ENCODE measurements at places on chromosomes 16 and 17. TPM values are rescaled to one million over a fixed set of nuclear protein-coding genes. Genes with fewer than 3 reads are reported as not detected.
A peak's percentile ranks its signal among the peaks of the same experiment; 100 is the strongest.

Gene GLTPD2
- not detected for total RNA-seq

Gene ZNF385C
- not detected for total RNA-seq

Gene NR1D1
- 16.4 TPM for total RNA-seq

Gene SP6
- 0.29 TPM for total RNA-seq

Gene RAP1GAP2
- total RNA-seq = 62.1 TPM

DNA sequence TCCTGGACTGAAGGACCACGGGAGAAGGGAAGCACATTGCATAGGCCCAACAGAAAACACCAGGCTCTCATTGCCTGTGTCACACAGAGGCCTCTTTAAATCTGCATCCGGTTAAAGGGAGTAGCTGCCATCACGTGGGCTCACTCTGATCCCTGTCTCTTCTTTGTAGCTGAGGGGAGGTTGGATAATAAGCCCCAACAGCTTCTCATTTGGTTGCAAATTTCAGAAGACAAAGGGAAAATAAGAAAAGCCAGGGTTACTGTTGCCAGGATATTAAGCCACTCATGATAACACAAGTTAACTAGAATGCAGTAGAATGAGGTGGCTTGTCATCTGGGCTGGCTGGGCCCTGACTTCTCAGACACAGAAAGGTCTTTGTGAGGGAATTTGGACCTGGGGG is 325.1 kb upstream of the ERCC4 start:
- DNase-seq = no peak

DNA sequence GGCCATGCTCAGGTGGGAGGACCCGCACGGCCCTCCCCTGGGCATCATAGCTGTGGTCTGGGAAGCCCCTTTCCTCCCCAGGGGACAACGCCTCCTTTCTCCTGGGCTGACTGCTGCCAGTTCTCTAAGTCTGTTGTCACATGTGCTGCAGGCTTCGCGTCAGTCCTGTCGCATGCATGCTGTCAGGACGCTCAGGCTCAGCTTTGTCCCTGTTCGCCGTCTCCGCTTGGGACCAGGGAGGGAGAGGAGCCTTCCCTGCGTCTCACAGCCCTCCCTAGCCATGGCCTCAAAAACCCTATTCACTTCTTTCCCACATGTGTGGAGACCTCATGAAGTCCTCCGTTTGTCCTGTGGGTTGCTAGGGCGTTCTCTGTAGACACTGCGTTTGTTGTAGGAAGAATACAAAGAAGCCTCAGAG is 21.4 kb downstream of the LDHD start:
- no peak for DNase-seq

DNA sequence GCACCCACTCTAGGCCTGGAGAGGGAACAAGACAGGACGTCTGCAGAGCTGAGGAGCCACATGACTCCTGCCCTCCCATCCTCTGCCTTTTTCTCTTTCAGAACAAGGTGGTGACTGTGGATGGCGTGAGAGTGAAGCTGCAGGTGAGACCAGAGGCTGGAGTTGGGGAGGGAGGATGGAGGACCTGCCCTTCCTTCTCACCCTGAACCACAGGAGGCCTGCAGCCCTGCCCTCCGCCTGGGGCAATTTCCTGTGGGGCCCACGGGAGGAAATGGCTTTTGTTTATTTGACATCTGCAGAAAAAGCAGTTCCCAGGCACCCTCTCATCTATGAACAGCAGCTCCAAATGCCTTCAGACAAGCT is 5.1 kb downstream of the RAB37 start:
- no peak for DNase-seq

DNA sequence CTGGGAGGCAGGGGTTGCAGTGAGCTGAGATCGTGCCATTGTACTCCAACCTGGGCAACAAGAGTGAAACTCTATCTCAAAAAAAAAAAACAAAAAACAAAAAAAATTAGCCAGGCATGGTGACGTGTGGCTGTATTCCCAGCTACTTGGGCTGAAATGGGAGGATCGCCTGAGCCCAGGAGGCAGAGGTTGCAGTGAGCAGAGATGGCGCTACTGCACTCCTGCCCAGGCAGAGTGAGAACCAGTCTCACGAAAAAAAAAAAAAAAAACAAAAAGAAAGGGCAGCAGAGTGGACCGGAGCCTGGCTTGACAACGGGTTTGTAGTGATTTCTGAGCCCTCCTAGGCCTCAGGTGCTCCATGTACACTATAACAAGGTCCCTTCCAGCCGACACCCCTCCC is 33.1 kb downstream of the PEMT start:
- peak; percentile 6 for DNase-seq

DNA sequence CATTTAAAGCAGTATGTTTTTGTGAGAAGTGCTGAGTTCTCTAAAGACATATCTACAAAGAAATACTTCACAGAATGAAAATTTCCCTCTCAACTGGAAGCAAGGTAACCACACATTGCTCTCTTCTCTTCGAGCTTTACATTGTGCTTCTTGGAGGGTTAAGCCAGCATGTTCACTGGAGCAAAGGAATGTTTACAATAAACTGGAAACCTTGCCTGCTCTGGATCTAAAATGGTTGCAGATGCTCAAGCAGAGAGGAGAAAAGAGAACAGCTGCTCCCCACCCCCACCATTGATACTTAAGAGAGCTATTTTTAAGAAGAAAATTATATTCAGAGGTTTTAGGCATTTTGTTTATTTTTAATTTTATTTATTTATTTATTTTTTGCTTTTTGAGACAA is 213.1 kb downstream of the CEP112 start:
- no peak for DNase-seq

DNA sequence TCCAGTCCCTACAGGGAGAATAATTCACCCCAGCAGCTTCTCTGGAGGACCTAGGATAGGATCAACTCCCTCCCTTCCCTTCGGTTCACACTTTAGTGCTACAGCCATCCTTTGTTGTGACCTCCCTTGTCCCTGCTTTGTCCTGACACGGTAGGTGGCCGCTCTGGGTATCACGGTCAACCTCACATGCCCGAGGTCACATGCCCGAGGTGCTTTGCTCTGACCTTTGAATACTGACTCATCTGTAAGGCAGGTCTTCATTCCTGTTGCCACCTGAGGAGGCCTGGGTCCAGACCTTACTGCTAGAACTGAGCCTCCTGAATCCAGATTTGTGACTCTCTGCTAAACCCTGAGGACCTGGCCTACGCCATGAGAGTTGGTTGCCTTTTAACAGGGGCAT is 19.7 kb downstream of the ALKBH5 start:
- no peak for DNase-seq

DNA sequence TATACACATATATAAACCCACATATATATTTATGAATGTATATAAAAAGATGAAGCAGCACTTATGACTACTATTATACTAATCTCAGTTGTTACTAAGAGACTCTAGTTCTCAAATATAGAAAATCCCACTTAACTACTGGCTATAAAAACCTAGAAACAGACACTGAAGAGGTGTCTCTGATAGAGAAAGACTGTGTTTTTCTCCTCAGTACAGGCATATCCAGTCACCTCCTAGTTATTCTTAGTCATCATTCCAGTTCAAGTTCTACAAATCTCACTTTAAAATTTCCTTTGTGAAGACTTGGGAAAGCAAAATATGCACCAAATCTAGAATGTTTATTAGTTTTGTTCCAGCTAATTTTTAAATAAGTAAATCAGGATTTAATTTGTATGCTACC is 93.9 kb downstream of the STH start:
- DNase-seq = no peak

DNA sequence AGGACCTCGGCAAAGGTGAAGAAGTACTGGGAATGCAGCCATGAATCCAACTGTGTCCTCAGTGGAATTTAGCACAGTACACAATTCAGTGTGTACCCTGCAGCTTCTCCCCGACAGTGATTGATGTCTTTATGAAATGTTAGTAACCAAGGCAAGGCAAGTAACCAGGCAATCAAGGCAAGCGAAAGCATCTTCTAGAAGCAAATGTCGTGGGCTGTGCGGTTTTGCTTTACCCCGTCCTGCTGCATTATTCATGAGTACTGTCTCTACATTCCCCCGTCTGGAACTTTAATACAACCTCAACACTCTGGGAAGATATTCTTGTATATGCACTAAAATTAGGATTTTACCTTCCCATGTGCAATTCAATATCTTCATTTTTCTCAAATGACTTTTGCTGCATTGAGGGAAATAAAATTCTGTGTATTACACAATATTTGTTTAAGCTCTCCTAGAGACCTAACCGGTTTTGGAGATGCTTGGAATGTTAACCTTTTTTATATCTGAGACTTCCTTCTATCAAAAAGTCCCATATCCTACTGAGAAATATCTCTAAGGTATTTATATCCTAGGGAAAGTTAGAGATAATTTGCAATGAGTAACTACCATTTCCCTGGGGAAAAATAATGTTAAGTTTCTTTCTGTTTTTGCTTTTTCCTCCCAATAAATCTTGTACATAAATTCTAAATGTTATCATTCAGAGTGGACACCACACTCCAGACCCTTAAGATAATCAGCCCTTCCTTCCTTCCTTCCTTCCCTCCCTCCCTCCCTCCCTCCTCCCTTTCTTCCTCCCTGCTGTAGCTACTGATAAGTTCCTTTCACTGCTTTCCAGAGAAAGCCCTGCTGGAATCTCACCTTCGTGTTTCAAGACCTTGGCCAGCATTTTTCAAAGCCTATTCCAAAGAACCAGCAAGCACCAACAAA is 51.9 kb upstream of the ADORA2B start:
- DNase-seq = no peak

DNA sequence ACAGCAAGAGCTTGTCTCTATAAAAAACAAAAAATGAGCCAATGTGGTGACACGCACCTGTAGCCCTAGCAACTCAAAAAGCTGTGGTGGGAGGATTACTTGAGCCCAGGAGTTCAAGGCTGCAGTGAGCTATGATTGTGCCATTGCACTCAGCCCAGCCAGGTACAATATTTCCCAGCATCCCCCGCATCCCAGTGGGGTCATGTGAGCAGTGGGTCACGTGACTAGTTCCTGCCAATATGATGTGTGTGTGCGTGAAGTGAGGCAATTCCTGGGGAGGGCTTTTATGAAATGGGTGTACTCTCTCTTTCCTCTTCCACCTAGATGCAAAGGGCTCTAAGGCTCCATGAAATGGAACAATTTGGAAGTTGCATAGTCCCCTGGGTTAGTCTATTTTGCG is 81.3 kb downstream of the GSG1L start:
- no peak for DNase-seq

- DNase-seq = no peak
These were observed 24.8 kb downstream of the PITPNC1 start for GRCh38 chr17:67401598-67402504.
